ENCODE measurements at places on chromosomes 5 and 9.

DNA sequence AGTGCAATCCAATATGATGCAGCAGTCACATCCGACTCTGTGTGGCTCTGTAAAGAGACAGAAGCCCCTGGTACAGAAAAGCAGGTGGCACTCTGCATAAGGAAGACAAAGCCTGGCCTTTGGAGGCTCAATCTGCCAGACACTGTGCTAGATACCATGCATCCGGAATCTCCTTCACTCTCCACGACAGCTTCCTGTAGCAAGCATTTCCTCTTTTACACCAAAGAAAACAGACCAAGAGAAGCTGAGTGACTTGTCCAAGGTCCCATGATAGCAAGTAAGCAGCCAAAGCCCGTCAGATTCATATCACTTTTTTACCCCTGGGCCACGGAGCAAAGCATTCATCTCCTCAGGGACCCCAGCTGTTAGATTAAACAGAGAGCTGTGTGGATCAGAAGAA, 64.2 kb upstream of the SMIM23 start:
- no peak for DNase-seq

DNA sequence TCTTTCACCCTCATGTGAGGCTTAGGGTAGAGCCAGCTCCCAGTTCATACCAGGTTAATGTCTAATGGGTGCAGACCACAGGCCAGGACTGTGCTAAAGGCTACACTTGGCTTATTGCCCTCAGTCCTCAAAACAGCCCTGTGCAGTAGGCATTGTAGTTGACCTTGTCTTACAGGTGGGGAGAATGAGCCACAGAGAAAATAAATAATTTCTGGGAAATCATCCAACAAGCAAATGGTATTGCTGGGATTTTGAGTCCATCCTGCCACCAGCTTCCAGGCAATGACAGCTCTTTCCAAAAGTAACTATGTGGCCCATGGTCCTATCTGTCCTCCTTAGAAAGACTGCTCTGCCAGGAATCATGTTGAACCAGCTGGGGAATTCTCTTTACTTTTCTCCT, 450.0 kb downstream of the GADD45G start:
- DNase-seq: no peak

DNA sequence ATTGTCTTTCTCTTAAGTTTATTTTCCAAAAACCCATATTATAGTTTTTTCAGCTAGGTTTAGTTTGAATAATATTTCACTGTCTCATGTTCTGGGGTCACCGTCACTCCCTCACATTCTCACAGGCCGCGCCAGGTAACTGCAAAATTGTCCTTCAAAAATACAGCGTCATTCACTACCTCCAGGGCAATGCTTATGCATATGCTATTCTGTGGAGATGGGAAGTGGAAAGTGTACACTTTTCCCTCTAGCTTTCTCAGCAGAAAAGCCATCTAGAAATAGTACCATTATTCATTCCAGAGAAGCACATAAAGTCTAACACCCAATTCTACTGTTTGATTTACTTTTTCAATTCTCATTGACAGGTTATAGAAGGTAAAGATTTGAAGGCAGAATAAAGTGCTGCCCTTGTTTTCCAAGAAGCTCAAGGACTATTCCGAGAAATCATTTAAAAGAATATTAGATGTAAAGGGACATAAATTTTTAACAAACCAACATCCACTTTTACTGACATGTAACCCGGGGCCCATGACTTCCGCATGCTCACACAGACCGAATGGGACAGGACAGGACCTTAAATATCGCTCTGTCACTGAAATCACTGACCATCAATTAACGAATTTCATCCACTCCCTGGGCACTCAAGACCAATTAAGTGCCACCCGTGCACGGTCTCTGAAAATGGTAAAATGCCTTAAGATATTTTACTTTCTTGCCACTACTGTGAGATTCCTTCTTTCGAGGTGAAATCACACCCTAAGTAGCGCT, 720 bp downstream of the NUDT12 start:
- no peak for DNase-seq

GRCh38 chr5:53323511-53323910, 156.9 kb upstream of the FST start:
- no peak for DNase-seq

DNA sequence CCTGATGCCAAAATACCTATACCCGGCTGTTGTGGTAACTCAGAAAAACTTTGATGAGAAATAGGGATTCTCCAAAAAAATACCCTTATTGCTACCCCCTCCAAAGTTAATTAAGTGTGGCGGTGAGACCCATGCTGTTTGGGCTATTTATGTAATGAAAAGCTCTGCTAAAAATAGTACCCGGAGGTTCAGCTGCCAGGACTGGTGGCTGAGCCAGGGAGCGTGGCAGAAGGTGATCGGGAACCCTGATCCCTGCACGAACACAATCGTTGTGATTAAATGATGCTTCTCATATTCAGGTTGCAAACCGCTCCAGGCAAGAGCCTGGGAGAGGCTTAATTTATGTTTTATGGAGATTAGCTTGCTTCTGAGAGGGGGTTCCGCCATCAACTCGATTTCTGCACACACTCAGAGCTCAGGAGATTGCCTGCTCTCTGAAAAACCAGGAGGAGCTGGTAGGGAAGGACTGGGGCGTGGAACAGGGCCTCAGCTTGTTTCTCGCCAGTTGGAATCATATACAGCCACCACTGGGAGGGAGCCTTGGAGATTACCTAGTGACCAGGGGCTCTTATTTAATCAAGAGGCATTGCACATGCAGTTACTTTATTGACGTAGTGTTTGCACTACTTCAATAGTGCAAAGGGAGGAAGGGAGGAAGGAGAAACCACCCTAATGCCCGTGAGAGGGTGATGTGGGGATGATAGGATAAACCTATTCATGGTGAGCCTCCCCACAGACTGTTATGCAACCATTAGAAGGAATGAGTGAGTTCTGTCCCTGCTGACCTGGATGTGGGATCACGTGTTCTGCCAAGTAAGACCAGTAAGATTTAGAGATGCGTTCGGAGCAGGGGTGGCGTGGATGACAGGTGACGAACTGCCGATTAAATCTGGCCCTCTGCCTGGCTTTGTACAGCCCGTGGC, 23.4 kb downstream of the HRH2 start:
- no peak for DNase-seq

- DNase-seq: no peak
These were observed 842 bp downstream of the MUSK start for GRCh38 chr9:110669433-110669832.

GRCh38 chr5:123261752-123262151, 161.5 kb downstream of the CEP120 start:
- DNase-seq: no peak

GRCh38 chr5:54295651-54296276, 14.6 kb downstream of the ARL15 start:
- DNase-seq: no peak

DNA sequence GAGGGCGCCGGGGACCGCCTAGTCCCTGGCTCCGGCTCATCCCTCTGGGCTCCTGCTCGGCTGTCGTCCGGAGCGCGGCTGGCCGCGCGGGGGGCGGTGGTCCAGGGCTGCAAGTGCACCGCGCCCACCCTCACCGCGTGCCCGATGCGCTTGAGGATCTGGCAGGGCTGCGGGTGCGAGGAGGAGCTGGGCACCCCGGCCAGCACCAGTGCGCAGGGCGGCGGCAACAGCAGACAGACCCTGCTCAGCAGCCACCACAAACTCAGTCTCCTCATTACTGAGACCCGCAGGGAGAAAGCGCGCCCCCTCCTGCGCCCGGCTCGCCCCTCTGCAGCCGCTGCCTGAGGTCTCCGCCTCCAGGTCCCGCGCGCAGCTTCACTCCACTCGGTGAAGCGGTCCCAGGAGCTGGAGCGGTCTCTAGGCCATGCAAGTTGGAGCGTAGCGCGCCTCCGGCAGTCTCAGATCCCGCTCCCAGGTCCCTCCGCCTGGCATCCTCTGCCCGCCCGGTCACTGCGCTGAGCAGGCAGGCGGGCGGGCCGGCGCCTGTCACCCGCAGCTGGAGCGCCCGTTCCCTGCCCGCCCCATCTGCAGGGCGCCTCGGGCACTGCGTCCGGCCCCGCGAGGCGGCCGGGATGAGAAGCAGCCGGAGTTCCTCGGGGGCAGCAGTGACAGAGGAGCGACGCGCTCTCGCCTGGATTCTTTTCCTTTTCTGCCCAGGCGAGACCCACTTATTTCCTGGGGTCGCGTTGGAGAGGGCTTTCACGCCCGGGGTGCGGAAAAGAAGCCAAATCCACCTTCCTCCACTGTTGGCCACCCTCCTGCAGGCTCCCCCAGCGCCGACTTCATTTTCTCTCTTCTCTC, 512 bp downstream of the GRIN3A start:
- DNase-seq: no peak

DNA sequence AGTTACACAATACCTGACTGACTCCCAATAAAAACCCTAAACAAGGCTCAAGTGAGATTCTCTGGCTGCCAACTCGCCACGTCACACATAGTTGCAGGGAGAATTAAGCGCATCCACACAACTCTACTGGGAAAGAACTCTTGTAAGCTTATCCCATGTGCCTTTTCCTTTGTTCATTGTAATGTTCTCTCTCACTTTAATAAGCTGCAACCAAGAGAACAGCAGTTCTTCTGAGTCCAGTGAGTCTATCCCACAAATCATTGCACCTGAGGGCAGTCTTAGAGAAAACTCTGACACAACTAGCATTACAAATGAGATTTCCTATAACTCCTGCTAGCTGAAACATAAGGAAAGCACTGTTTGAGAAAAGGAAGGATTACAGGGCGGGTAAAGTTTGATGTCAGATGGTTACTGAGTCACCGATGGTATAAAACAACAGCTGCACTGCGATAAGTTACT, 27.4 kb downstream of the CENPK start:
- no peak for DNase-seq

- no peak for DNase-seq
These were observed 3.8 kb downstream of the COL23A1 start for GRCh38 chr5:178586396-178586795.

DNA sequence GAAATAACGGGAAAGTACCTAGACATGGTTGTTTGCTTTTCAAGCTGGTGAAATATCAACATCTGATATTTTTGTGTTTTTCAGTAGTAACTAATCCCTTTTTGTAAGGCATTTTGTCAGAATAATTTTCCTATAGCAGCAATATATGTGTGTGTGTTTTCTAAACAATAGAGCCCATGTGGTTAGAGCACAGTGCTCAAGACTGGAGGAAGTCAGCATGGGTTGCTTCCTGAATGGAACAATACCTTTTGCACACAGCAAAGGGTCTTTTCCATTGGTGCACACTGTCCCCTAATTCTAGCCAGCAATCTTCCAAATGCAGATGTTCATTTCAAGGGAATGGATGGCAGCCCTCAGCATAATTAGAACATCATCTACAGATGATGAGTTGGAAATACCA, 270.1 kb downstream of the AOPEP start:
- DNase-seq: no peak

DNA sequence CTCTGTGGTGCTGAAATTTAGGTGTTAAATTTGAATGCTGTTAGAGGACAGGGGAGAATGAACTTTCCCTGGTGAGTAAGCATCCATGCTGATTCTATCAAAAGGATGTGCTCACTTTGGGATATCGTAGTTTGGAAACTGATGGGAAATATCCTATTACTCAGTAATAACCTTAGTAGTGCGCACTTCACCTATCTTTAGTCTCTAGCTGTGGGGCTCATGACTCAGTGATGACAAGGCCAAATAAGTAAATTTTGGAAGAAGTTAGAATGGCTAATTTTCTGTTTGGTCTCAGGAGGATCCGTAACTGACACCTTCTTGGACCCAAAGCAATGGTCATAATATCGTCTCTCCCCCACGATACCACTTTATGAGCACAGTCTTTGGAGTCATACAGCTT, 448.4 kb downstream of the PSAT1 start:
- DNase-seq: no peak

DNA sequence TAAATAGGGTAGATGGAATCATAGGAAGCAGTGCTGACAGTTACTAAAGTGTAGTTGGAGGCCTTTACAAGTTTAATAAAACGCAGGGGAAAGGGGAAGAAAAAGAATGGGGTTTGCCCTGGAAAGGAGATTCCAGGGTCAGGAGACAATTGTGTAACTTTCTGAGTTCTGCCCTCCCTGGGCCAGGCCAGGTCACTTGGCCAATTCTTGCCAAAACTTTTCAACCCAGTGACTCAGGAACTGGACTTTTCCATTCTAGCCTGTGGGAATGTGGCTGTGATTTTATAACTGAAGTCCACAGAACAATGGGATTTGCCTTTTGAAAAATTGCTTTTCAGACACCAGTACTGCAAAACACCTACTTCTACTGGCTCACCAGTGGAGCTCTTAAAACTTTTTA, 289.8 kb upstream of the ANKRD55 start:
- no peak for DNase-seq

All from stimulated activated CD8-positive, alpha-beta memory T cell treated with anti-CD3 and anti-CD28 coated beads, Interleukin-15, amount 100 ng/mL, for 4 hours (primary cell).